ENCODE measurements at places on chromosomes 7 and 10.
A peak's percentile ranks its signal among the peaks of the same experiment; 100 is the strongest.

DNA sequence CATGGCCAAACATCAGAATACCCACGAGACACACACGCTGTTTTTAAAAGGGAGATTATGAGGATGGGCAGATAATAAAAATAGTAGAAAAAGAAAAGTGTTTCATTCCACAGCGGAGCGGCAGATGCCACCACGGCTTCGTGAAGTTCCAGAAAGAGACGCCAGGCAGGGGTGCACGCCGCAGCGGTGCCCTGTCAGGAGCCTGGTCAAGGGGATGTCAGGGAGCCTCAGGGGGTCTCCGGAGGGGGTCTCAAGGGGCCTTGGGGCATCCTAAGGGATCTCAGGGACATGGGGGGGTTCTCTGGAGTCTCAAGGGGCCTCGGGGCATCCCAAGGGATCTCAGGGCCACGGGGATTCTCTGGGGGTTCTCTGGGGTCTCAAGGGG lies 253.4 kb downstream of the ZMYND11 start:
- no peak for DNase-seq

- DNase-seq = no peak
Observed at GRCh38 chr7:150665089-150665748, 20.3 kb upstream of the GIMAP2 start.

GRCh38 chr7:69631131-69631530 lies 32.9 kb downstream of the AUTS2 start:
- DNase-seq = no peak

DNA sequence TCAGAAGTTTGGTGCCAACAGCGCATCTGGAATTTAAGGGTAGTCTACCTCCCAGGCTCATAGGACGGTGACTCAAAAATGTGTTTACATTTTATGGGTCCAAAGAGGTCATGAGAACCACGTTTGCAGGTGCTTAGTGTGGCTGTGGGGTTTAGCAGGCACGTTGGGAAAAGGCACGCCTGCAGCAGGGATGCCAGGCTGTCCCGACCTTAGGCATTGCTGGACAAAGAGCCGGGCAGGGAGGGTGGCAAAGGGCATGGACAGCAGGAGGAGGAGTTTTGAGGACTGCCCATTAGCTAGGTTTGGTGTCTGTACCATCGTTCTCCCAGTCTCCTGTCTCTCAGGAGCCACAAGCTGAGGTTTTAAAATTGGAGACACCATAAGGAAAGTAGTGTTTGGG lies 104.4 kb downstream of the TRRAP start:
- DNase-seq = no peak

DNA sequence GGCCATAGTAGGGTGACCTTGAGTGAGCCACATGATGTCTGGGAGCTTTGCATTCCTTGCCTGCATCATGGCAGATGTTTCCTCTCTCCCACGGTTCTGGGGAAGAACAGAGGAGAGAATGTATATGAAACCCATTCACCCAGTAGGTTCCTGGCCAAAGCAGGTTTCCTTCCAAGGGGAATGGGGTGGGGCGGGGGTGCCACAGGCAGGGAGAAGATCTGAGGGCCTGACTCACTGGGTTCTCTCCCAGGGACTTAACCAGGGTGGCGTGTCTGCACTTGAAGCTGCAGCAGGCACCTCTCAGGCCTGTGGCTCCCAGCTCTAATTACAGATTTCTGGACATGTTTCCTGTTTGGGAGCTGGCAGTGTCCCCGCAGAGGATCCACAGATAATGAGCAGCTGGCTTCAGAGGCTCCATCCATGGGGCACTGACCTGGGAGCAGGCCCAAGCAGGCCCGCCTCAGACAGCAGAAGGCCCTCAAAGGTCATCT lies 50.2 kb upstream of the ZMIZ1 start:
- DNase-seq = no peak

- DNase-seq = no peak
Observed at GRCh38 chr7:157462419-157462771, 125.6 kb downstream of the DNAJB6 start.

- no peak for DNase-seq
Observed at GRCh38 chr7:92953657-92954056, 117.3 kb upstream of the CDK6 start.

DNA sequence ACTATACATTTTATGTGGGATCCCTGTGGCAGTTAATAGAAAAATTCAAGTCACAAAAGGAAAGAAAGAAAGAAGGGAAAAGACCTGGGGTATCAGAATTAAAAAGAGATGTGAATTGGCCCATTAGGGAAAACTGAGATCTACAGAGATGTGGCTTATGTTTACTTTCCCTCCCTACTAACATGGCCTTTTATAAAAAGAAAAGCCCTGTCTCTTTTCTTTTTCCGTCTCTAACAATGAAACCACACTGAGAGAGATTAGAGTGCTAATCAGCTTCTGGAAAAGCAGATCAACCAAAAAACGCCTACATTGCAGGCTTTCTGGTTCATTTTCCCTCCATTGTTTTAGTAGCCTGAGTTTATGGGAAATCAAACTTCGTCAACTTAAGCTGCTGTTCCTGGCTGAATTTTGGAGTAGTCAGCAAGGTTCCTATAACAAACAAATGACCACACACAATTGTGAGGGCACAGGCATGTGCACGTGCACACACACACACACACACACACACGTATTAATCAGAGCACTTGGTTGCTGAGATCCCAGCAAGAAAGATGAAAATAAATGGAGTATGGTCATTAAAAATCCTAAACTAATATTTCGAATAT lies 235.1 kb downstream of the SORCS1 start:
- no peak for DNase-seq

DNA sequence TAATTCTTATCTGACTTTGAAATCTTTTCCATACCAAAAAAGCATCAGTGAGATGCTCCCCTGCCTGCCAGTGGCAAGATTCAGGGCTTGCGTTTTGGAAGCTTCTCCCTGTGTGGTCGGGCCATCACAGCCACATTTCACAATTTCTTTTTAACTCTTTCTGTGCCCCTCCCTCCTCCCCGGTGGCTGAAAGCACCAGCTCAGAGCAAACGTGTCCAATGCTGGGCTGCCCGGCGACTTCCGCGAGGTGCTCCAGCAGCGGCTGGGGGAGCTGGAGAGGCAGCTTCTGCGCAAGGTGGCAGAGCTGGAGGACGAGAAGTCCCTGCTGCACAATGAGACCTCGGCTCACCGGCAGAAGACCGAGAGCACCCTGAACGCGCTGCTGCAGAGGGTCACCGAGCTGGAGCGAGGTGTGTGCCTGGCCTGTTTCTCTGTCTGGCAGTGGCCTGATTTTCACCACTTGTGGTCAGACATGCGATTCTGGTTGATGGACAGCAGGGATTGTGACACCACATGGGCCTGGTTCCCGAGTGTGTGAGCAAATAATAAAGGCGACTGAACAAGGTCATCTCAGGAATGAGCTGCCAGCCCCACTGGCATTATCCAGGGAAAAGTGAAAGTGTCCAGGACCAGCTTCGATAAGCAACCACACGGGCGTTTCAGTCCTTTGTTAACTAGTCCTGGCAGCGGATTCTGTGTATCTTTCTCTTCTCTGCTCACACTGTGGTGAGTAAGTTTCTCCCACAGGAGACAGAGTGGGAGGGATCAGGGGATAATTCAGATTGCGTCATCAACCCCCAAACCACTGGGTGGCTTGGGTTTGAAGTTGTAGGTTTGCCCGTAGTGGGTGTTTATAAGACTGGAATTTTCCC lies 2.6 kb downstream of the NPTX2 start:
- peak; percentile 47 for DNase-seq

GRCh38 chr7:41967156-41967555 lies 264.3 kb upstream of the INHBA start:
- DNase-seq = no peak

DNA sequence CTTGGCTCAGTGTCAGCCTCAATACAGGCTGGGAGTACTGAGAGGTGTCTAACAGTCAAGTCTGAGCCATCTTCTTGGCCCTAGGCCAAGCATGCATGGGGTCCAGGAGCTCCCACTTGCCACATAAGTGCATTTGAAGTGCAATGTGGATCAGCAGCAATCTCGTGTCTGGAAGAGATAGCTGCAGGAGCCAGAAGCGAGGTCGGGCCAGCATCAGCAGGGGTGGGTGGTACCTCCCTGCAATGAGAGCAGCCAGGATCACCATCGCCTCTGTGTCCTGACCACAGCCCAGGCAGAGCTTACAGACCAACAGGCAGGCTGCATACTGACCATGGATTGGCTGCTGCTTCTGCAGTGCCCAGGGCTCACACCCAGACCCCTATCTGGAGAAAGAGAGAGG lies 83.0 kb upstream of the CXCL12 start:
- DNase-seq = no peak

GRCh38 chr7:16668049-16668858 lies 22.3 kb downstream of the BZW2 start:
- DNase-seq = no peak

GRCh38 chr7:155665079-155665956 lies 20.9 kb downstream of the RBM33 start:
- no peak for DNase-seq

DNA sequence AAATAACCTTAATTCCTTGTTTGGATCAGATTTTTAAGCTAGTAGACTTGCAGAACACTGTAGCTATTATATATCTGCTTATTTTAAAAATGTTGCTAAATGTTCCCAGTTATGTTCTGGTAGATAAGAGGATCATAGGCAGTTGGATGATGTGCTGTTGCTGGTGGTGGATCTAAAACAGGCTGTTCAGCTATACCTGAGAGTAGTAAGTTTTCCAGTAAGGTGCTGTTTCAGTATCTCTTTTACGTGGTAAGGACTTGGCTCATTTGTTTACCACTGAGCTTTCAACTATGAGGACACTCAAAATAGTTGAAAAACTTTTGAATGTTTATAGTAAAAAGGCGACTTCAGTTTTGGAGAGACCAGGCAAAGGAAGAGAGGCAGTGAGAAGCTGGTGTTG lies 180.9 kb downstream of the CDK14 start:
- DNase-seq = no peak

DNA sequence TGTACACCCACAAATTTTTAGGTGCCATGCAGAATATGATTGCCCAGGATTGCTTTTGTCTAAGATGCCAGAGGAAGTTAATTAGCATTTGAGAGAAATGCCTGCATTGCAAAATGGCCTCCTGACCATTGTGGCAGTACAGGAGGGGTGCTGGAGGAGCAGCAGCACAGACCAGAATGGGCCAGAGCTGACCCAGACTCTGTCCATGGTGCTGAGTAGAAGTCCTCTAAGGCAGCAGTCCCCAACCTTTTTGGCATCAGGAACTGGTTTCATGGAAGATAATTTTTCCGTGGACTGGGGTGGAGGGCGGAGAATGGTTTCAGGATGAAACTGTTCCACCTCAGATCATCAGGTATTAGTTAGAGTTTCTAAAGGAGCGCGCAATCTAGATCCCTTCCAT lies 217.8 kb upstream of the AGK start:
- DNase-seq = no peak

DNA sequence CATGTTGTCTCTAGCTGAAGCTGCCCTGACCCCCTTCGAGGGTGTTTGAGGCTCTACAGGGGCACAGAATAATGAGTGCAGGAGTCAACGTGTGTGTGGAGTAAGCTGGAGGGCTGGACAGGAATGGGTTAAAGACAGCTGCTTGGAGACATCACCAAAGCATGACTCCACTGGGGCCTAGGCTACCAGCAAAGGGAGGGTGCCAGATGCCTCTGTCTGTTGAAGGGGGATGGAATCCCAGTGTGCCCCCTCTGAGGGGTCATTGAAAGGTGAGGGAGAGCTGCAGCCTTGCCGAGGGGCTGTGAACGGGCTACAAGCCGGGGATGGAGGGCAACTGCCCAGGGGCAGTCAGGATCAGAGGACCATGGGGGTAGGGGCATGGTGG lies 51.7 kb upstream of the PODXL start:
- DNase-seq = no peak

- DNase-seq = no peak
Observed at GRCh38 chr10:80515941-80516340, 21.8 kb upstream of the SH2D4B start.

DNA sequence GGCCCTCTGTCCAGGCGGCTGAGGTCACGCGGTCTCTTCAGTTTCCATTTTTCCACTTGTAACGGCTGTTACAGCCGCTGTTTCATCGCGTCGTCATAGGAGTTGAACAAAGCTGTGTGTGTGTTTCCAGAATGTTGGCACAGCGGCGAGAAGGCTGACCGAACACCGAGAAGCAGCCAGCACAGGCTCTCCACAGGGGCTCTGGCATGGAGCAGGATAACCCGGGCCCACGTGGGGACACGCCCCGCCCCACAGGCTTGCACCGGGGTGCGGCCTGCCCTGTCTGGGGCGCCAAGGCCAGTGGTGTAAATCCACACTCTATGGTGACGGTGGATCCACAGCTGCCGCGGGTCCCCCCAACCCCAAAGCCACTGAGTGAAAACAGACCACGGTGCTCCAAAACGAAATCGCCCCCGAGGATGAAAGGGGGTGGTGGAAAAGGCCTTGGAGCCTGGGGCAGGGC lies 448.2 kb downstream of the DNAJB6 start:
- no peak for DNase-seq

- DNase-seq = no peak
Observed at GRCh38 chr7:28627896-28628295, 215.6 kb downstream of the CREB5 start.

DNA sequence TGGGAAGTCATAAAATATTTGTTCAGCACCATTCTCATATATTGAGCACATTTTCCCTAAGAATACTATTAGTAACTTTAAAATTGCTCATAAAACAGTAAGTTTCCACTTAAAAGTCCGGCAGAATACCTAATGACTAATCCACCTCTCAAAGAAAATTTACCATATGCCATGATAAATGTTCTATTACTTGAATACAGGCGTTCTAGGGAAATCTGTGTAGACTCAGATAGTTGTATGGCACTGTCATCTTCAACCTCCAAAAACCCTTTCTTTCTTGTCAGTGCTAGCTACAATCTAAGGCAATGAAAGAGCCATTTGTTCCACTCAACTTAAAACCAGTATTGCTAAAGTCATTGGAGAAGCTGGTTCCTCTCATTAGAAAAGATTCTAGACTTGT lies 7.3 kb downstream of the GPR37 start:
- no peak for DNase-seq

DNA sequence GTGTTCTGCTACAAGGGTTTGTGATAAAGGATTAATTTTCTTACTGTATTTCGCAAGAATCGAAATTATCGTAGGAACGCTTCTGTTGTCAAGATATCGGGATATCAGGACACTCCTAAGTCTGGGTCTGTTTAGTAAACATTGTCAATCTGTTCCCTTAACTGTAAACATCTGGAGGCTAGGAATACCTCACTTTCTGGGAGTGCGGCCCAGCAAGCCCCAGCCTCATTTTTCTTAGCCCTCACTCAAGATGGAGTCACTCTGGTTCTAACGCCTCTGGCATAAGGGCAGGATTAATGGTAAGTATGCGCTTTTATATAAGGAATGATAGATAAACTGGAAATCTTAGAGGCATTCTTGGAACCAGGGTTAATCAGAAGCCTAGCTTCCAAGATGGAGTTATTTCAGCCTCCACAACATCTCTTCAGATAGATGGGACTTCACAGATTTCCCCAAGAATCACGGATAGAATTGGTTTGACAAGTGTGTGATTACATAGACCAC lies 30.1 kb upstream of the CCL24 start:
- no peak for DNase-seq

- no peak for DNase-seq
Observed at GRCh38 chr10:44071479-44071878, 313.4 kb downstream of the CXCL12 start.

DNA sequence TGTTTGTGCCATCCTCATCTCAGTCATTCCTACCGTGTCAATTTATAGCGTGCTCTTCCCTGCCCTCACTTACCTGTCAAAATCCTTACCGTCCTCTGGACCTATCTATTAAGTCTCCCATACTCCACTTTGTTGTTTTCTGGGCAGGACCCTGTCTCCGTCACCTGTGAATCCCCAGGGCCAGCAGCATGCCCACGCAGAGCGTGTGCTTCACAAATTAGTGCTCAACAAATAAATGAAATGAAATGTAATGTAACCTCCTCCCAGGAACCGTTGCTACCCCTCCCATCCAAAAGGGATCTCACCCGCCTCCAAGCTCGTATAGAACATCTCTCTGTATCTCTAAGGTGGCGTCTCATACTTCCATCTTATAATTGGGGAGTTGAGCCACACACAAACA lies 589.9 kb upstream of the MGMT start:
- no peak for DNase-seq
